Progenitor cell of endocrine pancreas (in vitro differentiated cells): ENCODE measurements at places on chromosomes 4 and X.

- DNase-seq = no peak
Observed at GRCh38 chr4:47525154-47525819, 40.2 kb downstream of the ATP10D start.

- no peak for DNase-seq
Observed at GRCh38 chr4:140952717-140953116, 180.6 kb downstream of the RNF150 start.

- DNase-seq = no peak
Observed at GRCh38 chr4:138938366-138938690, 77.3 kb upstream of the NOCT start.

GRCh38 chr4:24368801-24369200, 215.6 kb downstream of the DHX15 start:
- DNase-seq = no peak

DNA sequence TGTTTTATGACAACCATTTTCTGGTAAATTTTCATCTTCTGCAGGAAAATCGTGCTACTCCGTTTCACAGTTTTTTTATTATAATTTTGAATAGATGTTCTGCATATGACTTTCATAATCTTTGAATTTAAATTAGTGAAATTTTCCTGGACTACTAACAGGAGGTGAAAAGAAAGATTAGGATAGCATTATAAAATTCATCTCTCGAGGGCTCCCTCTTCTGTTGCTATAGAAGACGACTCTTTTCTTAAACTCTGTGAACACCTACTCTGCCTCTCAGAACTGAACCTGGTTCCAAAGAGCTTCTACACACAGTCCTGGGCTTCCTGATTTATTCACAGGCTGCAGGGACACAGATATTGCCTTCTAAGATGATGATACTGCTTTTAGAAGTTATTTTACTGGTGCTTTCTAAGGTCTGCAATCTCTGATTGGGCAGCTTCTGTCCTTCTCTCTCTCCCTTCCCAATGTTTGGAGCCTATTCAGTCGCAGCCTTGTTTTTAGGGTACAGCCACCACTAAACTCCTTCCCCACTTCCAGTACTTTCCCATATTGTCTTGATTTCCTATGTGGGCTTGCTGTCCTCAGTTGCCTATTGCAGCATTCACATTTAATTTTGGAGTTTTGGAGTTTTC, 10.1 kb upstream of the SAP30 start:
- DNase-seq = no peak

DNA sequence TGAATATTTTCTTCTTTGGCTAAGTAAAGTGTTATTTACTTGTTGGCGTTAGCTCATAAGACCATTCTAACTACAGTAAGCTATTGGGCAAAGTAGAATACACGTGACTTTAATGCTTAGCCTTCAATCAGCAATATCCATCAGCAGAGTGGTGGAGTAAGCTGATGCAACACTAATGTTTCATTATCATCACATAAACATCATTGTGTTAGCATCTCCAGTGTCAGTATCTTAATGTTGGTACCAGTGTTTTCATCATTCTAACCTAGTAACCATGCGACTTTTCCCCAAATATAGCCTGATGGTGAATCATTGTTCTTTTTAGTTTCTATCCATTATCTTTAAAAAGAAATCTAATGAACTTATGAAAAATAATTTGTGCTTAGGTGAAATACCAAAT, 48.5 kb downstream of the APOOL start:
- DNase-seq = no peak

GRCh38 chr4:122403861-122404260, 25.1 kb downstream of the ADAD1 start:
- DNase-seq = no peak

DNA sequence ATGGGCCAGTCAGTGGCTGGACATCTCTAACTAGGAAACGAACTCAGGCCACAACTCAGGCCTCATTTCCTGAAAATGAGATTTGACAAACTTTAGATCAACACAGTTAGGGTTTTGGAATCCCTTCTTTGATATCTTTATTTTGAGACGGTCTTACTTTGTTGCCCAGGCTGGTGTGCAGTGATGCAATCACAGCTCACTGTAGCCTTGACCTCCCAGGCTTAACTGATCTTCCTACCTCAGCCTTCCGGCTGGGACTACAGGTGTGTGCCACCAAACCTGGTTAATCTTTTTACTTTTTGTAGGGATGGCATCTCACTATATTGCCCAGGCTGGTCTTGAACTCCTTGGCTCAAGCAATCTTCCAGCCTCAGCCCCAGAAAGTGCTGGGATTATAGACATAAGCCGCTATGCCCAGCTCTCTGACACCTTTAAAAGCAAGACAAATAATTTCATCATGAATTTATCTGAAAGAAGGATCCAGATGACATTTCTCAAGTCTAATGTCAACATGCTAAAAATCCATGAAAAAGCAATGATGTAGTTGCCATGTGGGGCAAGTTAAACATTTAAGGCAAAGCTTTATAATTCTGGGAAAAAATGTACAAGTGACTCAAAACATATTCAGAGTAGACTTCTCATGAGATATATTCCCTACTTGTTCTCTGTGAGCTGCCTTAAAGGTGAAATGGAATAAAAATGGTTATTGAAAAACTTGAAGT, 89.1 kb upstream of the CBR4 start:
- DNase-seq = no peak
